ENCODE measurements at places on chromosomes 1 and 21. TPM values are rescaled to one million over a fixed set of nuclear protein-coding genes. Genes with fewer than 3 reads are reported as not detected.

Gene TEDDM1
- not detected for total RNA-seq

Gene MIXL1
- total RNA-seq: not detected

Gene KCNA2
- 1.5 TPM for total RNA-seq

Gene PDPN
- total RNA-seq: 24.1 TPM

Gene FAM167B
- total RNA-seq: 10.5 TPM

Gene RGS7
- total RNA-seq: not detected

Gene FALEC
- not detected for total RNA-seq
